Caki2 (cell line): ENCODE measurements at places on chromosomes 11 and 22.

GRCh38 chr11:21429401-21429800 lies 760.0 kb downstream of the NELL1 start:
- no peak for DNase-seq

GRCh38 chr11:84384731-84385130 lies 1098.6 kb upstream of the CCDC90B start:
- DNase-seq = peak; percentile 17

GRCh38 chr11:35242412-35243242 lies 103.7 kb downstream of the CD44 start:
- no peak for DNase-seq

DNA sequence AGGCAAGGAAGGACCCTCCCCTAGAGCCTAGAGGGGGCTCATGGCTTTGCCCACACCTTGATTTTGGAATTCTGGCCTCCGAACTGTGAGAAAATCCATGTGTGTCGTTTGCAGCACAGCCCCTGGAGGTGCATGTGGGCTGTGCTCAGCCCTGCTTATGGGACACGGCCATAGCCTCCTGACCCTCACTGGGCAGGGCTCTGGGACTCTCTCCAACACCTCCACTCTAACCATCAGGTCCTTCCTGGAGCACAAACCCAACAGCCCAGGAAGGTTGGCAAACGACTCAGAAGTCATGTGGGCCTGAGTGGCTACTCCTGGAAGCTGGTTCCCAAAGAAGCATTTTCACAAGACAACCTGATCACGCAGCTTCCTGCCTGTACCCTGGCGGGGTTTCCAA lies 144.1 kb downstream of the CTTN start:
- peak; percentile 16 for DNase-seq

GRCh38 chr22:30742291-30743256 lies 47.9 kb downstream of the OSBP2 start:
- DNase-seq = no peak

- peak; percentile 56 for DNase-seq
These were observed 17.1 kb upstream of the SYTL2 start for GRCh38 chr11:85827748-85828639.

DNA sequence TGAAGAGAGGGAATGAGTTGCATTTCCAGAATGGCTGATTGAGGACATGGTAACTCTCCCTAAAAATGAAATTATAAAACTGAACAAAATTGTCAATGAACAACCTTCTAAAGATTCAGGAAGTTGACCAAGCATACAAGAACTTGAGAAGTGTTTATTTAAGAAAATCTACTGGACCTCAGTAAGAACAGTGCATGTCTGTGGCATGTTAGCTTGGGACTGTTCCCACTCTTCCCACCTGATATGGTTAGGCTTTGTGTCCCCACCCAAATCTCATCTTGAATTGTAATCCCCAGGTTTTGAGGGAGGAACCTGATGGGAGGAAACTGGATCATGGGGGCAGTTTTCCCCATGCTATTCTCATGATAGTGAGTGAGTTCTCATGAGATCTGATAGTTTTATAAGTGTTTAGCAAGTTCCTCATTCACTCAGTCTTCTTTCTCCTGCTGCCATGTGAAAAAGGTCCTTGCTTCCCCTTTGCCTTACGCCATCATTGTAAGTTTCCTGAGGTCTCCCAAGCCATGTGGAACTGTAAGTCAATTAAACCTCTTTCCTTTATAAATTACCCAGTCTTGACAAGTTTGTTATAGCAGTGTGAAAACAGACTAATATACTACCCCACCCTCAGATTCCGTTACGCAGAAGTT lies 15.4 kb downstream of the MS4A13 start:
- no peak for DNase-seq

DNA sequence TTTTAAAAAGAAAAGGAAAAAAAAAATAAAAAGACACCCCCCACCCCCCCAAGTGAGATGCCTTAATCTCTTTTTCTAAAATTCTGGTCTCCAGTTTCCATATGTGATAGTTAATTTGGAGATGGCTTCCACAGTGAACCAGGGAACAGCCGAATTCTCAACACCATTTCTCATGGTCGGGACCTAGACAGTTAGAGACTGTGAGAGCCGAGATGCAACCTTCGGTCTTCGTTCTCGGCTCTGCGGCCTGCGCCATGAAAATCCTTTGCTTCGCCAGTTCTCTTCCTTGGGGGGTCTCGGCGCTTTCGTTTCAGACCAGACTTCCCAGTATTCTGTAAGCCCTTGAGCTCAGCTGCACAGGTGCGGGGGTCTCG lies 723 bp downstream of the CACNG2 start:
- no peak for DNase-seq

DNA sequence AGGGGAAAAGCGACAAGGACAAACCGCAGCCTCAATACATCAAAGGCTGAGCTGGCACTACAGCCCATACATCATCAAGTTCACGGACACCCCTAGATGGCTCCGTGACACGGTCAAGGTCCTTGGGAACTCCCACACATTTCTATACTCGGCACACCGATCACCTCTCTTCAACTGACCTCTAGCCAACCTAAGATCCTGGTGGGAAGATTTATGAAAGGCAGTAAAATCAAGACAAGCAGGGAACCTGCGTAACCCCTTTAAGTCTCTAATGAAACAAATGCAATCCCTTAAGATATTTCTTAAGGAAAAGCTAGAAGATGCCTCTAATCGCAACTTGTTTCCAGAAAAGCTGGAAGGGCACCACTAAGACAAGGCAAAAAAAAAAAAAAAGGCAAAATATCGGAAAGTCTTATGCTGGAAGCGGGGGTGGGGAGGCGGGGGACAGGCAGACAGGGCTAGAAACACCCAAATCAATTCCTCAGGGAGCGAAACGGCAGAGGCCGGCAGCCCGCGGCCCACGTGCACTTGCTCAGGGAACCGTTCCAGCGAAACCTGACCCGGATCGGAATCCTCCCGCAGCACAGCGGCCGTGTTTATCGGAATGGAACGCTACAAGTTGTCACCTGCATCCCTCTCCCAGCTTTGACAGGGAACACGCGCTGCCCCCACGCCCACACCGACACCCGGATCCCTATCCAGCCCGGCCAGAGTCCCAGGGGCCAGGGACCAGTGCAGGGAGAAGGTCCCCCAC lies 1.4 kb downstream of the ARHGAP20 start:
- no peak for DNase-seq

GRCh38 chr11:132245403-132246385 lies 875.3 kb downstream of the NTM start:
- DNase-seq = no peak

- no peak for DNase-seq
These were observed 17.2 kb downstream of the ARHGEF17 start for GRCh38 chr11:73325036-73325981.

GRCh38 chr22:49213731-49214352 lies 613.8 kb downstream of the BRD1 start:
- no peak for DNase-seq

GRCh38 chr22:37500745-37501609 lies 14.8 kb upstream of the MFNG start:
- peak; percentile 82 for DNase-seq

- no peak for DNase-seq
These were observed 548.3 kb downstream of the MIAT start for GRCh38 chr22:27205492-27206373.

GRCh38 chr11:16779436-16779835 lies 41.0 kb downstream of the C11orf58 start:
- no peak for DNase-seq

- no peak for DNase-seq
These were observed 61.8 kb upstream of the PHF21B start for GRCh38 chr22:45071618-45072017.

DNA sequence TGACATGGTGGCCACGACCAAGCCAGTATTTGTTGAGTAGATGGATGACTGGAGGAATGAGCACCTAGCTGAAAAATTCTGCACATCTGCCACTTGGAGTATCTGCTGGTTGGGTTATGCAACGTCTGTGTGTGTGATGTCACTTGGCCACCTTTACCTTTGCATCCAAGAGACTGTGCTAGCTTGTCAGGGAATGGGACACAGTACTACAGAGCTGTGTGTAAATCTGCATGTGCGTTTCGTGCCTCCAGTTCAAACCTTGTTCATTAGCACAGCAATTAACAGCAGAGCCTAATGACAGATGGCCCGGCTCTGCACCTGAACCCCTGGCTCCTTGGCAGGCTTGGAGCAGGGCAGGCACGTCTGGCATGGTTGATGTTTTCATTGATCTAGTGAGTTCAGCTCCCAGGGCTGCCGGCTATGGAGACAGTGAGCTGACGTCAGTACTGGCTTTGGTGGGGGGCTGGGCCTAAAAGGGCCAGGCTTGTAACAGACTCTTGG lies 188.4 kb upstream of the NAV2 start:
- no peak for DNase-seq

DNA sequence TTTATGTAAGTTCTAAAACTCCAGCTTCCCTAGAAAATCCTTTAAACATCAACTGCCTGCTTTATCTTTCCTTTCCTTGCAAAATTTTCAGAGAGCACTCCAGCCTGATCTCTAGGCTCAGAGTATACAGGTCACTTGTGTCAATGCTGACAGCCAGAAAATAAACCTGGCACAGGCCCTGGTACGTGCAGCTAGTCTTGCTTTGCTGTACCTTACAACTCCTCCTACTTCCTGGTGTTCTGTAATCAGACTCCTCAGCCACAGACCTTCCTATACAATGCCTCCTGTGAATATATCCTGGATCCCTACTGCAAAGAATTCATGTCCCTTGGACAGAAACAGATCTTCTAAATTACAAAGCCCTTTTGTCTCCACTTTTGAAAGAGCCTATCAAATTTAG lies 24.2 kb upstream of the TMEM123 start:
- no peak for DNase-seq

GRCh38 chr11:46369458-46370152 lies 11.9 kb upstream of the MDK start:
- DNase-seq = peak; percentile 57

- peak; percentile 38 for DNase-seq
These were observed 70.0 kb downstream of the RBX1 start for GRCh38 chr22:41021061-41021612.

GRCh38 chr11:120316880-120317688 lies 8.0 kb upstream of the TLCD5 start:
- no peak for DNase-seq

DNA sequence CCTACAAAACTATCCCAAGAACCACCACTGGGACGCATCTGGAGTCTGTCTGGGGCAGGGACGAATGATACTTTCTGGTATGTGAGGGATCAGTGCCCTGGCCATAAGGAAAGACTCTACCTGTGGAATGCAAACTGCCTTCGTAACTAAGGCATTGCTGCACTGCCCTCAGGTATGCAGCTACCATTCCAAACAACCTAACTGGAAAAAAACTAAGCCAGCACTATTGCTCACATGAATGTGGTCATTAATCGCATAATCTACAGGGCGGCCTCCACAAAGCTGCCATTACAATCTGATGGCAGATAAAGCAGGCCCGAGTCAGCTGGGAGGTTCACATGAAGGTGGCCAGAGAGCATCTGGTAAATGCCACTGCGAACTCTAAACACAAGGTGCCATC lies 3.9 kb downstream of the PACSIN2 start:
- DNase-seq = peak; percentile 33

- no peak for DNase-seq
These were observed 54.7 kb downstream of the GRAMD4 start for GRCh38 chr22:46674906-46675305.

DNA sequence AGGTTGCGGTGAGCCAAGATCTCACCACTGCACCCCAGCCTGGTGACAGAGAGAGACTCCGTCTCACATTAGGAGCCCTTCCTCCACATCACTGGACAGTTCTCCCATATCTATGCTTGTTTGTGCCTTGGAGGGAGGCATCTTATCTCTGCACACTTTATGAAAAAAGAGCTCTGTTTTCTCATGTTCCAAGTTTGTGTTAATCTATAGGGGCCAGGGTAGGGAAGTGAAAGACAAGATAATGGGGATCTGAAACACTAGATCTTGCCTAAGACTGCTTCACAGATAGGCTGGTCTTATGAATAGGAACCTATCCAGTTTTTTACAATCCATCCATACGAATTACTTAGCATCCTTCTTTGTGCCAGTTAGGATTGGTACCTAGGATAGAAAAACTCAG lies 17.1 kb downstream of the OR6Q1 start:
- DNase-seq = no peak

GRCh38 chr11:14611939-14612338 lies 31.7 kb upstream of the PDE3B start:
- DNase-seq = no peak

GRCh38 chr11:2128511-2129307 lies 10.5 kb downstream of the IGF2 start:
- no peak for DNase-seq

DNA sequence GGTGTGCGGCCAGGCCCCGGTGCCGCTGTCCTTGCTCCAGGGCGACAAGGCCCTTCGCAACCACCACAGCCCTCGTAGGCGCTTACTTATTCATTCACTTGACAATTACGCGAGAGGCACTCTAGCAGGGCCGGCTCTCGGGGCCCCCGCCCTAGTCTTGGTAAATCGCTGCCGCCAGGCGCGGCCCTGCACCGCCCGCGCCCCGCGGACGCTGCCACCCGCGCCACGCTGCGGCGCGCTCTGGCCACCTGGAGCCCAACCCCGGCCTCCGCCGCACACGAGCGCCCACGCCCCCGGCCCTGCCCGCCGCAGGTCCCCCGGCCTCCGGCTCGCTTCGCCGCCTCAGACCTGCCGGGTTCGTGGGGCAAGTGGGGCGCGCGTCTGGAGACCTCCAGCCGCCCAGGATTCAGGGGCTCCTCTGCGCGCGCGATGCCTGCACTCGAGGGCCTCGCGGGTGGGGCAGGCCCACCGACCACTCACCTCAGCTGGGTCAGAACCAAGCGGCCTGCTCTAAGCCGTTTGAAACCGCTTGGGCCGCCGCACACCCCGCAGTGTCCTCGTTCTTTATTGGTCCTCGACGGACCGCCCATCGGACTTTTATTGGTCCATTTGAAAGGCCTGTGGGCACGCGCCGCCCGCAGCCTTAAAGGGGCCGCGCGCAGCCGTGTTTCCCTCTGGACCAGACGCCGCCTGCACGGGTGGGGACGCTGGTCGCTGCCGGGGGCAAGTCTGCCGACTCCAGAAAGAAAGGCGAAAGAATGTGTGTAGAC lies at the start of gene CKAP5:
TSS of gene CKAP5 (minus strand) at position 541 of the 770 bp plus-strand sequence. CDS start 25,049 bp downstream, outside the sequence.
- peak; percentile 72 for DNase-seq
